Stimulated activated CD4-positive, alpha-beta T cell treated with anti-CD3 and anti-CD28 coated beads, TNF-alpha, amount 100 ng/mL, for 48 hours (primary cell): ENCODE measurements at places on chromosomes 13 and 19.

DNA sequence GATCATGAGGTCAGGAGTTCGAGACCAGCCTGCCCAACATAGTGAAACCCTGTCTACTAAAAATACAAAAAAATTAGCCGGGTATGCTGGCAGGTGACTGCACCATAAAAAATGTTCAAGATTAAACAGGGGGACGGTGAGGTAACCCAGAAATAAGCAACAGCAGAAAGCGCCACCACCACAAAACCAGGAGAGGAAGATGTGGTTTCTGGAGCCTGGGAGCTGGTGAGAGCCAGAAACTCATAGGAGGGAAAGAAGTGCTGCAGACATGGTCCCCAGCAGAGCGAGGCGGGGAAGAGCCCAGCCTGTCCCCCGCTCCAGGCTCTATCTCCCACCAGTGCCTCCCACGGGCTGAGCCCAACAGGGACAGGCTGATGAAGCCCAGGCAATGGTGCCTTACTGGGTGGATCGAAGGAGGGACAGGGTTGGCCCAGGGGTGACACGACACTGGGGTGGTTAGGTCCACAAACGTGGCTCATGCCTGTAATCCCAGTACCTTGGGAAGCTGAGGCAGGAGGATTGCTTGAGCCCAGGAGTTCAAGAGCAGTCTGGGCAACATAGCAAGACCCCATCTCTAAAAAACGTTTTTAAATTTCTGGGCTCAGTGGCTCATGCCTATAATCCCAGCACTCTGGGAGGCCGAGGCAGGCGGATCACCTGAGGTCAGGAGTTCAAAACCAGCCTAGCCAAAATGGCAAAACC is 19.0 kb downstream of the SPC24 start:
- no peak for DNase-seq

- DNase-seq = no peak
Observed at GRCh38 chr13:43260999-43261398, 237.6 kb downstream of the DNAJC15 start.

- DNase-seq = no peak
Observed at GRCh38 chr13:99995589-99996380, 14.2 kb downstream of the ZIC2 start.

DNA sequence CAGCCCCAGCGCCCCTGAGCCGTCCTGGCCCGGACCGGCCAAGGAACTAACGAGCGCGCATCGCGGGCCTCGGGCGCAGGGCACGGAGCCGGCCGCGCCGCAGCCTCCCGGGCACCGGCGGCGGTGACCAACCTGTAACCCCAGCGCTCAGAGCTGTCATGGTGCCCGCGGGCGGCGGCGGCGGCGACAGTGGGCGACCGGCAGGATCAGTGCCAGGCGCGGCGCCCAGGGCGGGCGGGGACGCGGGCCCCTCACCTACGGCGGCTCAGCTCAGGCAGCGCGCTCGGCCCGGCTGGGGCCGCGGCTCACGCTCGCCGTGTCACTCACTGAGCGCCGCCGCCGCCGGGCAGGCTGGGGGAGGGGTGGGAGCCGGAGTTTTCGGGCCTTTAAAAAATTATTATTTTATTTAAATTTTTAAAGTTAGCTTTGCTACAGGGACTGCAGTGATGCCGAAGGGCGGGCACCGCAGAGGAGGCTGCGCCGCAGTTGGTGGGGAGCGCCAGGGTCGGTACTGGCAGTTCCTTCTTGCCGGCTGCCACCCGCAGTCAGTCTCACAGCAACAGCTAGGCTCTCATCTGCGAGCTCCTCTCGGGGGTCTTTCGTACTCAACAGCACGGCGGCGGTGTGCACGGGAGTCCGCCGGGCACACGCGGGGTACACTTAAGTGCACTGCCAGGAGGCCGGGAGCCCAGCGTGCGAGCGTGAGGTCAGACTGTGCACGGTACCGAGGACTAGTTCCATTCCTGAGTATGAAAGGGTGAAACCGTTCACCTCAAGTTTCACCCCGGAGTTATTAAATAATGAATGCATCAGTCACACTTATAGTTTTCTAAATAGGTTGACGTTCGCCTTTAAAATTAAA is at the start of gene NALCN:
NALCN (minus strand) TSS at position 328 of the 862 bp plus-strand sequence. CDS start 17,382 bp downstream, outside the sequence.
- no peak for DNase-seq

DNA sequence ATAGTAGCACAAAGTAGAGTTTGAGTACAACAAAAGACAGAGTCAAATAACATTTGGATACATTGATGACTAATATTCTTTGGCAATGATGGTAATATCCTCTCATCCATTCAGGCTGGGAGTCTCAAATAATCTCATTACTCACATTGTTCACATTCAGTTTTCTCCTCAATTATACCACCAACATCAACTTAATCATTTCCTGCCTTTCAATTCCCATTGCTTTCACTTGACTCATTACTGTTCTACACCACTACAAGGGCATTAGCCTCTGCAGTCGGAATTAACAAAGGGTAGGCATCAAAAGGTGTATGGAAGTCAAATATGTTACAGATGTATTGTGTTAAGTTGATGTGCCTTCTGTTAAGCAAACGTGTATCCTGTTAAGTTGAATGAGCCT is 518.4 kb upstream of the SLITRK1 start:
- DNase-seq = no peak

GRCh38 chr19:39408392-39409207 is 2.0 kb downstream of the ZFP36 start:
- no peak for DNase-seq

DNA sequence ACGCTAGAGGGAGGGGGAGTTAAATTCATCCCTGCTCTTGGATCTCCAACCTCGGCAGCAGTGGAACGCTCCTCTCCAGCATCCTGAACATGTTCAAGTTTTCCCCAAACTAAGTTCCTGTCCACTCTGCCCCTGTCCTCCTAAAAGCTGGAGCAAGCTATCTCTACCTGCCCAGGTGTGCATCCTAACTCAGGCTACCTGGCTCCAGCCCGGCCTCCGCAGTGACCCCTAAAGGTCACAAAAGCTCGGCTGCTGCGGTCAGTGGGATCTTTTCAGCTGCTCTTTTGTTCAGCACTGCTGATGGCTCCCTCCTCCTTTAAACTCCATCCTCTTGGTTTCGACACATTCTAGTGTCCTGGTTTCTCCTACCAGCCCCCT is 1.4 kb downstream of the DCUN1D2 start:
- DNase-seq = no peak

DNA sequence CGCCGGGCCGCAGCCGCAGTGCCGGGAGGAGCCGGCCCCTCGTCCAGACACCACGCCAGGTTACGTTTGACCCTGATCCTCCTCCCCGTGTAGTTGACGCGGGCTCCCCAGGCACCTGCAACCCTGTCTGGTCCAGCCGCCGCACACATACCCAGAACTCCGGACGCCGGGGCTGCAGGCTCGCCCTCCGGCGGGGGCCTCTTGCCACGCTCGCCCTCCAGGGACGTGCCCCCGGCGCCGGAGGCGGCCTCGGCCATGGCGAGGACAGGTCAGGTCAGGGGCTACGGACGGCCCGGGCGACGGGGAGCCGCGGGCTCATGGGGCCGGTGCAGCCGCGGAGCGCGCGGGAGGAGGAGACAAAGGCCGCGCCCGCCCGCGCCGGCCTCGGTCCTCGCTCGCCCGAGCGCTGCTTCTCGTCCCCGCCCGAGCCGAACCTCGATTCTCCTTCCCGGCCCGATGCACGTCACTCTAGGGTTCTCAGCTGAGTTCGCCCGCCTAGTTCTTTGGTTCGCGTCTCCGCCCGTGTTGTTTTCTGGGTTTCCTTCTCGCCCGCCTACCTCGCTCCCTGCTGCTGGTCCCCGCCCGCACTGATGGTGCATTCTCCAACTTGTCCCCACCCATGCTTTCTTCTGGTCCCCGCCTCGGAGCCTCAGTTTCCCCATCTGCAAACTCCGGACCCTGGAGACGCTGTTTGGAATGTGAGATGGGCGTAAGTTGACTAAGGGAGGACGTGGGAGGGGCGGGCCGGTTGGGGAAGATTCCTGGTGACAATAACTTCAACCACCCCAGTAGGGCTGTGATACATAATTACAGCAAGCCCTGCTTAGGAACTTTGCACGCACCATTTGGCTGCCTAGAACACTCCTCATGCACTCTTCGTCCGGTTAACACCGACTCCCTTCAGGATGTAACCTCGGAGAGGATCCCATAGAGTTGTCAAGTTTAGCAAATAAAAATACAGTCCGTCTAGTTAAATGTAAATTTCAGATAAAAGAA is at the start of gene ANO8:
ANO8 (minus strand) TSS at position 442 of the 996 bp plus-strand sequence; CDS start at position 257, 185 bp downstream.
- peak; percentile 94 for DNase-seq

GRCh38 chr13:67296511-67296910 is 66.4 kb upstream of the PCDH9 start:
- no peak for DNase-seq
